ENCODE measurements at places on chromosomes 4 and X.
A peak's percentile ranks its signal among the peaks of the same experiment; 100 is the strongest.

DNA sequence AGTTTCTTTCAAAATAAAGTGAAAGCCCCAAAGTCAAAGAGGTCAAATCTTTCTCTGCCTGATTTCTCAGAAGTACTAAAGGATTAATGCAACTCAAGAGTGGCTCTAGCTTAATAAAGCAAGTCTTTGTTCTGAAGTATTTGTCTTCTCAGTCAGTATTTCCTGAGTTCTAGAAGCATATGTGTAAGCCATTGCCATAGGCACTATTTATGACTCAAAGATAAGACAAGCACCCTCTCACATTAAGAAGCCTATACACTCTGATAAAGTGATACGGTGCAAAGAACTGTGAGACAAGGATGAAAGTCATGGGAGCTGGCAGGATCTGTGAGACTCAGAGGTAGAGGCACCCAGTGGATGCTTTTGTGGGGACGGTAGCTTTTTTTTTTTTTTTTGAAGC is 60.9 kb downstream of the AASDH start:
- DNase-seq = no peak

GRCh38 chr4:159071178-159071968 is 31.5 kb upstream of the RAPGEF2 start:
- no peak for DNase-seq

DNA sequence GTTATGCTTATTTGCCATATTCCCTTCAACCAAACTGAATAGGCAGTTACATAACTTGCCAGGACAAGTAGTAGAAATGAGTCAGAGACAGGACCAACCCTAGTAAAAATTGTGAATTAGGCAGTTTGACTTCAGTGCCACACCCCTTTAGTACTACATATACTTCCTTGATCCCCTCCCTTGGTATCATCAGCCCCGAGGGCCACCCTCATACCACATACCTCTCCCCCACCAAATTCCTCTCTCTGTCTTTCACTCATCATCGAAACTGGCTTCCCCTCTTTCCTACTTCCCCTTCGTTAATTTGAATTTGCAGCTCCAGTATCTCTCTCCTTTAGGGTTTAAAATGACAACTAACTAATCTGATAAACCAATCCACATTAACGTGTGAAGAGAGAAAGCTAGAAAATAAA is 7.9 kb upstream of the PTPN13 start:
- no peak for DNase-seq

DNA sequence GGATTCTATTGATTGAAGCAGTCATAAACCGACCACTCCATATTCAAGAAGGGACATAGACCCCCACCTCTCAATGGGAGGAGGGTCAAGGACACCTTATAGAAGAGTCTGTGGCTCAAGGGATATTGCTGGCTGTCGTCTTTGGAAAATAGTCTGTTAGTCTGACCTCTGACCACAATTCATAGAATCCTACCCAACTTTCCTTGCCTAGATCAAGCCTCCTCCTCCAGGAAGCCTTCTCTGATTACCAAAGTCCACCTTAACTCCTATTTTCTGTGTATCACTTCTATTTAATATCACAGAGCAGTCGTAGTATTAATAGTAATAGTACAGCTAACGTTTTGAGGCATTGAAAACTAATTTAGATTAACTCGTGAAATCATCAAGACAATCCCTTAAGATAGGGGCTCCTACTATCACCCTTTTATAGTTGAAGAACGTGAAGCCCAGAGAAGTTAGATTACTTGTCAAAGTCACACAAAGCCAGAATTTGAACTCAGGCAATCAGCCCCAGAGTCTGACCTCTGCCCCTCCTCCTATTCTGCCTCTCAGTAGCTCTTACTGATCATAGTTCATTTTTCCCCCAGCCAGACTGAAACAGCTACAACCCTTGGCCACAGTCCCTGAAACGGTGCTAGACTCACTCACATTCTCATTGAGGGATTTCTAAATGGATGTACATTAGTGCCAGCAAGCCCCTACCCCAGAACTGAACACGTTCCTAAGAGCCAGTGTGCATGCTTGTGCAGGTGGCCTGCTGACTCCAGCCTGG is 636.6 kb downstream of the MID1IP1 start:
- no peak for DNase-seq

- DNase-seq = peak; percentile 59
Observed at GRCh38 chrX:43559644-43560043, 96.5 kb upstream of the MAOA start.

- no peak for DNase-seq
Observed at GRCh38 chr4:27022963-27023362, 162.3 kb downstream of the STIM2 start.

GRCh38 chr4:87118826-87119225 is 101.6 kb downstream of the KLHL8 start:
- DNase-seq = no peak

DNA sequence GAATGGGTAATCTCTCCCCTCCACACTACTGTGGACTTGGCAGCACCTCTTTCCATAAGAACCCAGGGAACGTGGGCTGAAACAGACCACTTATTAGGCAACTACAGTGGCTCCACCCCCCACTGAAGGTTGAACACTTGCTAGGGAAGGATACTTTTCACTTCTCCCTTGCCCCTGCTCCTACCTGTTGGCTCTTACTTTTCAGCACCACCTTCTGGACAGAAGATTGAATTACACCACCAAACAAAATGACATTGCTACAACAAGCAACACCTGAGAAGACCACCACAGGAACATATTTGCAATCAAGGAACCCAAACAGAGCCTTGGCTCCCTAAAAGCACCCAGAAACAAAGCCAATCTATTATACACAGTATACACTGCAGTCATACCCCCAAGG is 132.1 kb upstream of the CXCL13 start:
- DNase-seq = no peak

DNA sequence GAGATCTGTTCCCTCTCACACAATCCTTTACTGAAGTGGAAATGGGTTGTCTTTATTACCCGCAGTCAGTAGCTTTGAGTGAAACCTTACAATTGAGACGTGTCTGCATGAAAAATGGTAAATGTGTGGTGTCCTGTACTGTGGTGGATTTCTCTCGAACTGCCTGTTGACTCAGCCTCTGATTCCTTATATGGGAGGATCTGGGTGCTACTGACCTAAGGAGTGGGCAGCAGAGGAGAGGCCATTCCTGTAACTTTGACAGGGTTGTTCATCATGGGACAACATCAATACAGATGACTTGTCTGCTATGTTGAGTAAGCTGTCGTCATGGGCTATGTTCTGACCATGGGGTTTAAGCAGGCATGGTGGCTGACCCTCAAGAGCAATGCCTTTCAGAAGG is 159.6 kb upstream of the WDR1 start:
- DNase-seq = no peak

- peak; percentile 37 for DNase-seq
Observed at GRCh38 chr4:140239311-140239710, 85.3 kb upstream of the MAML3 start.

GRCh38 chr4:1609901-1610790 is 74.0 kb downstream of the FAM53A start:
- no peak for DNase-seq

DNA sequence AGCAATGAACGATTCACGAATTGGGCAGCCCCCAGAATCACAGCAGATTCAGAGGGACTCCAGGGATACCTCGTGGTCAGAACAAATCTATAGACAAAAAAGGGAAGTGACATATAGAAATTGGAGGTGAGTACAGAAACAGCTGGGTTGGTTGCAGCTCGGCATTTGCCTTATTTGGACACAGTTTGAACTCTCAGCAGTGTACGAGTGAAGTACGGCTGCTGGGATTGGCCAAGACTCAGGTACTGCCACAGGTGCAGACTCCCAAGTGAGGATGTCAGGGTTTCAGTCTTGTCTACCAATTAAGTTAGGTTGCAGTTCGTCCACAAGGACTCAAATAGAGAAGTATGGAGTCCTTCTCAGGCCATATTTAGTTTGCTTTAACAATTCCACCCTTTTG is 28.2 kb downstream of the HTT-AS start:
- DNase-seq = no peak

GRCh38 chr4:48370260-48371134 is 29.2 kb downstream of the SLAIN2 start:
- no peak for DNase-seq

GRCh38 chr4:3040452-3041191 is 33.7 kb downstream of the HTT-AS start:
- no peak for DNase-seq

- DNase-seq = no peak
Observed at GRCh38 chrX:129840344-129840743, 3.3 kb downstream of the ZDHHC9 start.

- DNase-seq = no peak
Observed at GRCh38 chr4:113575401-113575800, 186.1 kb downstream of the CAMK2D start.

GRCh38 chr4:85210353-85210752 is 243.9 kb upstream of the WDFY3 start:
- DNase-seq = no peak

- no peak for DNase-seq
Observed at GRCh38 chrX:111402344-111402743, 9.6 kb downstream of the DCX start.

- no peak for DNase-seq
Observed at GRCh38 chr4:123503698-123504363, 107.2 kb downstream of the SPRY1 start.

DNA sequence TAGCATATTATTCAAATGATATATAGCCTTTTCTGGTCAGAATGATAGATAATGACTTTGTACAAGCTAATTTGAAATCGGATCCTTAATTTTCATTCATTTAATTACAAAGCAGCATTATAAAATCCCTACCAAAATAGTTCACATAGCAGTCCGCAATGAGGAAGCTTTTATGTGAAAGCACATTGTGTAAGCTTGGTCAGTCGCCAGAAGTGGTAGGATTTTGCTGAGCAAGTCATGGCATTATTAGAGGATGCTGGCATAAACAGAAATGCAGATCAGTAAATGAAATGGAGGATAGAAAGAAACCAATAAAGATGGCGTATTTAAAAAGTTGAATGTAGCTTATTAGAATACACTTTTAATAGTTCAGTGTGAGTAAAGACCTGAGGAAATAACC is 93.2 kb upstream of the DIAPH2 start:
- DNase-seq = no peak

DNA sequence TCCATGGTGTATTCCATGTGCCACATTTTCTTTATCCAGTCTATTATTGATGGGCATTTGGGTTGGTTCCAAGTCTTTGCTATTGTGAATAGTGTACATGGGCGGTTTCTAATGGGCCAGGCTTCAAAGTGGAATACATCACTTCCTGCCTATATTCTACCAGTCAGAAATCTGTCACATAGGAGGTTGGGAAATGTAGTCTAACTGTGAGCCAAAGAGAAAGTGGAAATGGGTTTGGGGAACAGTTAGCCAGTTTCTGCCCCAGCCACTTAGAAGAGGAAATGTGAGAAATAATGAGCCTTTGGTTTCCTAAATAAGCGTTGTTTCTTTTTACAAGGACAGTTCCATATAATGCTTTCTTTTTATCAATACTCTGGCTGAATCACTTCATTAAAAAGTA is 85.1 kb upstream of the AP1S2 start:
- DNase-seq = no peak

- no peak for DNase-seq
Observed at GRCh38 chrX:129846716-129847115, 3.0 kb upstream of the ZDHHC9 start.

GRCh38 chr4:142222127-142222526 is 585.7 kb downstream of the IL15 start:
- DNase-seq = no peak

DNA sequence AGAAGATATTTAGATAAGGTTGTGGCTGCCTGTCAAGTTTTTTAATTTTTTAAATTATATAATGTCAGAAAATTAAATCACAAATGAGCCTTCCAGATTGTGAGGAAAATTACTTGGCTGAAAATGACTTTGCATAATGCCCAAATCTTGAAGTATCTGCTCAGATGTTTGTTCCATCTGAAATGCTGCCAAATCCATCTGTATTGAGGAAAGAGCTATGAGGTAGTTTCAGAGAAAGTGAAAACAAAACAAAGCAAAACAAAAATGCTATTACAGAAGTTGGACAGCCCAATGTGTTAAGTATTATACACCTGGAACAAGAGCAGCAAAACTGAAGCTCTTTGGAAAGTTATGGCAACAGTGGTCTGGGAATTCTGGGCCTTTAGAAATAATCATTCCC is 23.3 kb upstream of the GUCY1B1 start:
- no peak for DNase-seq

DNA sequence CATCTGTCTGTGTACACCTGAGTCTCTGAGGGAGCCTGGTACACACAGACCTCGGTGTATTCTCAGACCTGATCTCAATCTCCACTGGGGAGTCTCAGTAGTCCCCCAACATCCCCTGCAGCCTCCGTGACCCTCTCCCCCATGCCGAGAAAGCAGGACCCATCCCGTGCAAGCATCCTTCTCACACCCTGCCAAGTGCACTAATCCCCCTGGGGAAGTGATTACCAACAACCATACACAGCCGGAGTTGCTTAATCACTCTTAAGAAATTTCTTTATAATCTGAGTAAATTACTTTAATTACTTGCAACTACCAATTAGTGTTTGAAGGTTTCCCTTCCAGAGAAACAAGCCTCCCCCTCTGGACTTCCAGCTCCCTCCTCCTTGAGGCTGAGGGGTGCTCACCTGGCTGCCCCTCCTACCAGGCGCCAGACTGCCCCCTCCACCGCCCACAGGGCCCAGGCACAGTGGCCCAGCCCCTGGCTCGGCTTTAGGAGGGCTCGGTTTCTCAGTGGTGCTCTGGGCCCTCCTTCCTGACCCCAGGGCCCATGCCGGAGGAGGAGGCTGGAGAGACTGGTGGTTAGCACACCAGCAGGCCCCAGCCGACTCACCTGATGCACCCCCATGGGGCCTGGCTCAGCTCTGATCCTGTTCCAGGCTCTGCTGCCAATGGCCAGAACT is 43.8 kb downstream of the PJA1 start:
- DNase-seq = no peak

- no peak for DNase-seq
Observed at GRCh38 chrX:38341442-38341841, 11.0 kb upstream of the OTC start.

GRCh38 chr4:66885501-66886165 is 659.7 kb downstream of the CENPC start:
- DNase-seq = no peak

- DNase-seq = peak; percentile 57
Observed at GRCh38 chr4:103786014-103786413, 66.2 kb upstream of the TACR3 start.

DNA sequence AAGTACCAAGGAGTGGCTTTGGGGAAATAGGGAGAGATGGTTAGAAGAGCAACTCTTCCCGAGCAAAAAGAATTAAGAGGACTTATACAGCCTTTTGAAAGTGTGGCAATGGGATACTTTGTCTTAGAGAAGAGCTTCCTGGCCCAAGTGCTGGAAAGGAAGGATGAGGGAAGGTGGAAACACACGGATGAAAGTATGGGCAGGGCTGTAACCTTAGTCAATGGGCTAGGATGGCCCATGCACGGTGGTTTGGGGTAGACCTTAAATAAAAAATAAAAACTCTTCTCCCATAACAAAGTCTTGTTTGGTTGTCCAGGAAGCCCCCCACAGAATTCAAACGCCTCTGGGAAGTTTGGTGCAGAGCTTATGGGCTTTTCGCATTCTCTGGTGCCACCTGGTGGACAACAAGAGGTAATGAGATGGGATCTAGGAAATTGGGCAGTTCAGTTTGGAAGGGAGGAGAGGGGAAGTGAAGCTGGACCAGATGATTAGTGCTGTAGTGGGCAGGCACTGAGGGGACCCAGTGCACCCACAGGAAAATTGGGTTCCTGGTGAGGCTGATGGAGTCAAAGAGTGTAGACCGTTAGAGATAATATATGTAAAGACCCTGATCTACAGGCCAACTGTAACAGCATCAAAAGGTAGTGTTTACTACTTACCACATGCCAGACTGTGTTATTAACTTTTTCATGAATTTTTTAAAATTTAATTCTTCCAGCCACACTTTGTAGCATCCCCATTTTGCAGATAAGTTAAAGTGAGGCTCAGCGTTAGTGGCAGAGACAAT is 13.8 kb upstream of the ENOX2 start:
- peak; percentile 37 for DNase-seq
